NCI-H187 treated with DMSO at 0.1 percent for 48 hours (cell line): ENCODE measurements at places on chromosomes 11 and 22.

DNA sequence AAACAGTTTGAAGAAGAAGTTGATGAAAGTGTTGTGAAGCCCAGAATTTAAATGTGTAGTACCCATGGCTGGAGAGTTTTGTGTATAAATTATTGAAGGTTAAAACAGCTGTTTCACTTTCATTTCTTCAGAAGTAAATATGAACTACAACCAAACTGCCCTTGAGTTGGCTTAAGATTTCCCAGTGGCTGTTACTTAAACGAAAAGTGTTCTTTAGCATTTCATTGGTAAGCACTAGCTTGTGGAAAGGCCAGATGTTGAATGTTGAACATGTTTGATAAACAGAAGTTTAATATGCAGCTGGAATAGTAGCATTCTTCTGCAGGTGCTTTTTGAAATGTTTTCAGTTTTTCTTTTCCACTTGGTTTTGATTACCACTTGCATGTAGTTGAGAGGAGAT lies 83.2 kb upstream of the TNRC6B start:
- no peak for DNase-seq

DNA sequence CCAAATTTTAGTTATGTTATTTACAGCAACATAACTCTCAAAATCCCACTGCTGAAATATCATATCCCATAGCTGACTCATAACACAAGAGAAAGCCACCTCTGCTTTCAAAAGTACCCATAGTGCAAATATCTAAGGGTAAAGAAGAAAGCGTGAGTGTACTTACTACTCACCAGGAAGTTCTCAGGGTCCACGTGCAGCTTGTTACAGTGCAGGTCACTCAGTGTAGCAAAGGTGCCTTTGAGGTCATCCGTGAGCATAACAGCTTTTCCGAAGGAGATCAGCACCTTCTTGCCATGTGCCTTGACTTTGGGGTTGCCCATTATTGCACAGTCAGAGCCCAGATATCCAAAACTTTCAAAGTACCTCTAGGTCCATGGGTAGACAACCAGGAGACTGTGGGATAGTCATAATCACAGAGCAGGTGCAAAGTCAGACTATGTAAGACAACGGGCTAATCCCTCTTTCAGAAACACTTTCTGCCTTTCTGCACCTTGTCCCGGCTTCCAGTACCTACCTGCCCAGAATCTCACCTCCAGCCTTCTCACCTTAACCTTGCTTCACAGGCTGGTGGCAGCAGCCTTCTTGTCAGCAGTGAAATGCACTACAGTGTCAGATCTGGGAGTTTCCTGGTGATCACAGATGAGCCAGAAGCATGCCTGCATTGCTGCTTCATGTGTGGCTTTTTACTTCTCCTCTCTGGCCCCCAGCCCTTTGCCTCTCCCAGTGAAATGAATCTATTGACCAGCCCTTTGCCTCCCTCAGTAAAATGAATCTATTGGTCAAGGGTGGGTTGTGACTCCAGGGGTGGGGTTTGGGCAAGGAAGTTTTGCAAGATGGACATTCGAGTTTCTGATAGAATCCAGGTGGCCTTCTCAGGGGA lies 6.5 kb downstream of the HBG1 start:
- no peak for DNase-seq

- no peak for DNase-seq
These were observed 32.0 kb upstream of the LINC01488 start for GRCh38 chr11:69449320-69450063.

DNA sequence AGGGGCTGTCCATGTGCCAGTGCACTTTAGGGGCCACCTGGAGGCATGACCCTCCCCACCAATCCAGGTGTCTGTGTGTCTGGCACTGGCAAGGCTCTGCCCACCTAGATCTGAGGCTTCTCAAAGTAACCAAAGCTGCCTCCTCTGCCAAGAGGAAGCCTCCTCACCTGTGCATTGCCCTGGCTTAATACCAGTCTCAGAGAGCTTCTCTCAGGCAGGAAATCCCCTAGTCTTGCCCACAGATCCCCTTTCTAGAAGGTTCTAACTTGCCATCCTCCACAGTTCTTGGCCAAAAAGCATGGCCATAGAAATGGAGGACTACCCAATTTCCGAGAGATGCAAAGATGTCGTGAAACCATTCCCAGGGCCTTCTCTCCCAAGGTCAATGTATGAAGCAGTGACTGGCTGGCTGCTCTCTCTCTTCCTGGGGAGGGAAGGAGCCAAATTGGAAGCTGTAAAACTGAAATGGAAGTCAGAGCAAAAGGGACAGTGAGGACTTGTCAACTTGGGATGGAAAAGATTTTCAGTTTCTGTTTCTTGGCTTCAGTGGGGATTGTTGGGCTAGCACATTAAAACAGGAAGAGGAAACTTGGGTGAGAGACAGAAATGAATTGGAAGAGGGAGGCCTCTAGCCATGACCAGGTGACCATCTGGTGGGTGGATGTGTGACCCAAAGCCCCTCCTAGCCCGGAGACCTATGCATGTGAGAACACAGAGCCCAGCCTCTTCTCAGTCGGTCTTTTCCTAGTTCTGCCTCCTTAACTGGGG lies 68.8 kb downstream of the PRDM11 start:
- DNase-seq, result no peak

GRCh38 chr11:65503368-65503948 lies 4.6 kb downstream of the MALAT1 start:
- DNase-seq, result no peak

DNA sequence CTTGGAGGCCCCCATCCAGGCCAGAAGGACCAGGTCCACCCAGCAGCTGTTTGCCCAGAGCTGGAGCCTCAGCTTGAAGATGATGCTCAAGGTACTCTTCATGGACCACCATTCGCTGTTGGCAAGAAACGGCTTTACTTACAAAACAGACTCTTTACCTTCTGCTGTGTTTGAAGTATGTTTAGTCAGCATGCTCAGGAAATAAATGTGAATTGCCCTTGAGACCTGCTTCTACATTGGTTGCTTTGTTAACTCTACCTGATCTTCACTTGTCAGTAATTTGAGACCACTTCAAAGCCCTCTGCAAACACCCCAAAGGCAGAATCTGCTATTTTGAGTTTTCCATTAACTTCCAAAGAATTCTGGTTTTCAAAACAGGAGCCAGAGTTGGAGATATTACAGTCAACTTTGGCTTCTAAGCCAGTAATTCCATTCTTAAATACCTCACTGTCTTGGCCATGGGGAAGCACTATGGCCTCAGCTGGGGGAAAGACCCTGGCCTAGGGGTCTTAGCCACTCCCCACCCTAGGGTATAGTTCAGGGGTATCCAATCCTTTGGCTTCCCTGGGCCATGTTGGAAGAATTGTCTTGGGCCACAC lies 2.7 kb downstream of the UQCR10 start:
- DNase-seq, result no peak

DNA sequence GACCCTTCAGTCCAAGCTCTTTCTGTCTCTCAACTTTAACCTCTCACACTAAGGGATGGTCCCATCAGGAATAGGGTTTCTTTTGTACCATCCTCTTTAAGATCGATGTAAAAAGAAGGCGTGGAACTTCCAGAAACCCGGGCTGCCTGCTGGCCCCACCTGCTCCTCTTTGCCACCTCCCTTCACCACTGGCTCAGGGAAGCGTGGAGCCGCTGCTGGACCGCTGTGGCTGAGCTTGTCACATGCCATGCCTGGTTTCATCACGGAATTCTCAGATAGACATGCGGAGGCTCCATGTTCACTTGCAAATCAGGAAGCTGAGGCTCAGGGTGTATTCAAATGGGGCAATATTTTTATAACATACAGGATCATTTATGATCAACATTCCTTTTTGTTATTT lies 399.7 kb downstream of the BRD1 start:
- no peak for DNase-seq

- no peak for DNase-seq
These were observed 49.6 kb downstream of the TTC17 start for GRCh38 chr11:43408277-43408676.

DNA sequence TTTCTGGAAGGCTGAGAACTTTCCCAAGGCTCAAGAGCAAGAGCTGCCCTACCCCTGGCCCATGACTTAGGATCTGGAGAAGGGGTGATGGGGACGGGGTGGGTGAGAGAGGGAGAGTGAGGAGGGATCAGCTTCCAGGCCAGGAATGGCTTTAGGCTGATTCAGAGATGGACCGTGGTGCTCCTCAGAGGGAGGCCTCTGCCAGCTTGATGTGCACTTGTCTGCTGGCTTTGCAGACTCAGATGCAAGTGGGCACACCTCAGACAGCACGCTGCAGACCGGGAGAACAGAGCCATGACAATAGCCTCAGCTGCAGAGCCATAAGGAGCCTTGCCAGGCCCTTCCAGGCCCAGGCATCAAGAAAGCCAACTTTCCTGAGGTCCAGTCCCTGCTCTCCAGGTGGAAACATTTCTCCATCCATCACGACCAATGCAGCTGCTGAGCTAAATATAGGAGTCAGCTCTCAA lies 41.3 kb downstream of the ALX4 start:
- DNase-seq, result no peak

DNA sequence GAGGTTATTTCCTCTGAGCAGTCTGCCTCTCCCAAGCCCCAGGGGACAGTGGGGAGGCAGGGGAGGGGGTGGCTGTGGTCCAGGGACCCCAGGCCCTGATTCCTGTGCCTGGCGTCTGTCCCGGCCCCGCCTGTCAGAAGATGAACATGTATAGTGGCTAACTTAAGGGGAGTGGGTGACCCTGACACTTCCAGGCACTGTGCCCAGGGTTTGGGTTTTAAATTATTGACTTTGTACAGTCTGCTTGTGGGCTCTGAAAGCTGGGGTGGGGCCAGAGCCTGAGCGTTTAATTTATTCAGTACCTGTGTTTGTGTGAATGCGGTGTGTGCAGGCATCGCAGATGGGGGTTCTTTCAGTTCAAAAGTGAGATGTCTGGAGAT lies 3.1 kb downstream of the PIM3 start:
- DNase-seq, result no peak

- DNase-seq, result no peak
These were observed 11.9 kb downstream of the MGAT3 start for GRCh38 chr22:39468487-39469325.
